Head of caudate nucleus (tissue), 42 donors: ENCODE measurements at places on chromosomes 4 and X.

DNA sequence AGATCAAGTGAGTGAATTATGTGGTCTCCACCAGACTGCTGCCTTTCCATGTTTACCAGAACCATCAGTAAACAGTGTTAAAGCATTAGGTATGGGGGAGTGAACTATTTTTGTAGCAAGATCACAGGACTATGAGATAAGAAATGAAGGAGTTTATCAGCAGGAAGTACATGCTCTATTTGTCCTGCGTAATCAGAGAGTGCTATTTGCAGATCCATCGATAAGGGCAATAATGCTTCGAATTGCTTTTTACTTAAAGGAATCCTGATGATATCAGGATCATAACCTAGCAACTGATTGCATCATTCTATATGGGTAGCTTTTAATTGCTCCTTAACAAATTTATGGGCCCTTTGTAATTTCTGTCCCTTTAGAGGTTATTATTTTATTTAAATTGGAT is 57.1 kb downstream of the RBM46 start:
- DNase-seq, result no peak

DNA sequence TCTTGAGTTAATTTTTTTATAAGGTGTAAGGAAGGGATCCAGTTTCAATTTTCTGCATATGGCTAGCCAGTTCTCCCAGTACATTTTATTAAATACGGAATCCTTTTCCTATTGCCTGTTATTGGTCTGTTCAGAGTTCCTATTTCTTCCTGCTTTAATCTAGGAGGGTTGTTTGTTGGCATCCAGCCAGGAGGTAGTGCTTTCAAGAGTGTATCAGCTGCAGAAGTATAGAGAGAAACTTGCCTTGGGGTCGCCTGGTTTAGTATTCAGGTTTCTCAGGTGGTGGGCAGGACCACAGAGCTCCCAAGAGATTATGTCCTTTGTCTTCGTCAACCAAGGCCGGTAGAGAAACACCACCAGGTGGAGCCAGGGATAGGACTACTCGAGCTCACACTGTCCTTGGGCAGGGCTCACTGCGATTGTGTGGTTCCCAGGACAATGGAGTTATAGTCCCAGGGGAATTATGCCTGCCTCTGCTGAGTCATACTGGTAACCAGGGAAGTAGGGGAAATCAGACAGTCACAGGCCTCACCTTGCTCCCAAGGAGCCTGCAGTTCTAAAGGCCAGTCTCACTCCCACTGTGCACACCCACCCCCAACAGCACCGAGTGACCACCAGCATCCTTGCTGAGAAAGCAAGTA is 168.1 kb downstream of the VSIG4 start:
- DNase-seq, result no peak

GRCh38 chr4:150078041-150078578 is at the start of gene DCLK2:
TSS of gene DCLK2 (plus strand) at chr4:150078445. CDS start at chr4:150079028, 583 bp downstream.
- peak; percentile 23 for DNase-seq

DNA sequence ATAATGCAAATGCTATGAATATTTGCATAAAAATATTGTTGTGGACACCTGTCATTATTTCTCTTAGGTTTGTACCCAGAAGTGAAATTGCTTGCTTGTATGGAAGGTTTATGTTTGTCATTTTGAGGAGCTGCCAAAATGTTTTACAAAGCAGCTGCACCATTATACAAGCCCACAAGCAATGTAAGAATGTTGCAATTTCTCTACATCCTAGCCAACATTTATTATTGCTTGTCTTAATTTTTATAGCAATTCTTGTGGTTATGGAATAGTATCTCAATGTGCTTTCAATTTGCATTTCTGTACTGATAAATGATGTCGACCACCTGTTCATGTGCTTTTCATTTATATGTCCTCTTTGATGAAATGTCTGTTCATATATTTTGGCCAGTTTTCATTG is 18.7 kb upstream of the RBMX start:
- DNase-seq, result no peak

DNA sequence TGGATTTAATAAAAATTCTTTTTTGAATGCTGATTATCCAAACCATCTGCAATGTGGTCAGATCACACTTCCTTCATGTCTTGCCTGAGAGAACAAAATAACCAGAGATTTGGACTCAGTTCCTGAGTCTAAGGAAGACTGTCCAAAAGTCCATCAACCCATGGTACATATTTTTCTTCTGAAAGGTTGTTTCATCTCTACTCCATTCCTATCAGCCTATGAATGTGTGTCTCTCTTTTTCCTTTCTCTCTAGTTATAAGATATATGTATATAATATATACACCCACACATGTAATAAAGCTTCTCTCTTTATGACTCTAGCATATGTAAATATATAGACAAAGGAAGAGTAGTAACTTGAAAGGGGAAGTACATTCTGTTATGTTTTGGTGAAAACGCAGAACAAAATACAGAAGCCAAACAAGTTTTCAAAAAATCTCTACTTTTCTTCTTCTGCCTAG is 226.9 kb downstream of the ARHGAP24 start:
- DNase-seq, result no peak

DNA sequence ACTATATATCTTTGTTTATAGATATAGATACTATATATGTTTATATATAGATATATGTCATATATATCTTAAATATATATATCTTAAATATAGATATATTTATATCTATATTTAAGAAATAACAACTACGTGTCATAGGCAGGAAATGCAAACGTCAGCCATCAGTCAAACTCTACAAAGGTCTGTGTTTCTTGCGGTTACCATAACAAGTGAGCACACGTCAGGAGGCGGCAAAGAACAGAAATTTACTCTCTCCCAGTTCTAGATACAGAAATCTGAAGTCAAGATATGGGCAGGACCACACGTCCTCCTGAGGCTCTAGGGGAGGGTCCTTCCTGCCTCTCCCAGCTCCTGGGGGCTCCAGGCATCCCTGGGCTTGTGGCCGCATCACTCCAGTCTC is 6.5 kb downstream of the PLCXD1 start:
- no peak for DNase-seq

GRCh38 chrX:95974890-95975289 is 709.8 kb upstream of the DIAPH2 start:
- no peak for DNase-seq

DNA sequence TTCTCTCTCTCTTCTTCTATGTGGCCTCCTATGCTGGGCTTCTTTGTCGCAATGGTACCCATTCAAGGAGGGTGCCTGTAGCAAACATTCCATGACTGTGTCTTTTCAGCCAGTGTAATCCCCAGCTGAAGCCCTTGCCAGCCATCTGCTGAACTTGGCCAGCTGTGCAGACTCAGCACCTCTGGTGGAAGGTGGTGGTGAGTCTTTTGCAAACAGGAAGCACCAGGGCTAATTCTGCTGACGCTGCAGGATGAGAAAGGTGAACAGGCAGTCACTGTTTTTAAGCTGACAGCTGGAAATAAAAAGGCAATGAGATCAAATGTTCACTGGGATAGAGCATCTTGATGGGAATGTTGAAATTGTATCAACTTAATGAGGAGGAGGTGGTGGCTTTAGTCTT is 298.7 kb upstream of the CLNK start:
- DNase-seq, result no peak

DNA sequence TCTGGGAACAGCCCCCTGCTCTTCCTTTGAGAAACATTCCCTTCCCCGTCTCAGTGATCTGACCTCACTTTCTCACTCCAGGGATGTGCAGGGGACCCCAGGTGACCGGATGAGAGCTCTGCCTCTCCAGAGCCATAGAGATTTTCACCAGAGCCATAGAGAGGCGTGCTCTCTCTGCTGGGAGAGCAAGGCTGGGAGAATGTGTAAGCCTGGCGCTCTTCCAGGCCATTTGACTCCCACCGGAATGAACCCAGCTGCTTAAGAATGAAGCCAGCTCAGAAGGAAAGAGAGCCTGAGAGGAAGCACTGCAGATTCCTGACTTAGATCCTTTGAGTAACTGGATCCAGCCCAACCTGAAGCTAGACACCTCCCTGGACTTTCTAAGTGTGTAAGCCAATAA is 106.4 kb downstream of the DHX15 start:
- no peak for DNase-seq

- DNase-seq, result no peak
Measured at GRCh38 chrX:134181275-134181660, 55.7 kb upstream of the CCDC160 start.

DNA sequence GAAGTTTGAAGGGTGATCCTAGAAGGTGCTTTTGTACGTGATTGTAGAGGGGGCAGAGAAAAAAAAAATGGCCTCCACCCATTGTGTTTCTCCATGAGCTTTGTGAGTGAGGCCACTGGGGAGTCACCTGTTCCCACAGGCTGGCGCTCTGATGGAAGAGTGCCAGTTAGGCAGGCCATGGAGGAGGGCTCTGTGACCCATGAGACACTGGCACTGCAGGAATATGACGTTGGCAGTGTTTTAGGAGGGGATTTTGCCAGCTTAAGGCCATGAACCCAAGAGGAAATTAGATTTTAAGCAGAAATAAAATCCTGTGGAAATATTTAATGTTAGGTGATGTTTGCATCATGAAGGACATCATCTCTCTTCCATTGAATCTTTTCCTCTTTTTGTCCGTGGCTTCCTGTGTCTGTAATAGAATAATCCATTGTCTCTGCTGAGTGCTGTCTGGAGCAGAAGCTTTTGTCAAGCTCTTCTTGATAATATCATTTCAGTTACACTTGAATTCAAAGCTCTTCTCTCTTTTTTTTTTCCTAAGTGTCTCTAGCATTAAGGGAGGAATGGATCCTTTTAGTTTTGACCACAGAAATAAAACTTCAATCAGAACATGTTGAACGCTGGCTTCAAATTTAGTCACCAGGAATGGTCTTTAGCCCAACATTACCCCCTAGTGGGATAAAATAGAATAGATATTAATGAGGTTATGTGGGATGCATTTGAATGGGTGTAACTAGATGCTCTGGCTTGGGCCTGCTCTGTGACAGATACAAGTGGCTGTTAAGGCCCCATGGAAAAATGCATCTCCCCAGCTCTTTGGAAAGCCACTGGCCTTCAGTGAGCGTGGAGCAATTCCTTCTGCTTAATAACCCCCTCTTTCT is 41.0 kb upstream of the UCP1 start:
- no peak for DNase-seq
